ENCODE measurements at places on chromosomes 16 and 17.

DNA sequence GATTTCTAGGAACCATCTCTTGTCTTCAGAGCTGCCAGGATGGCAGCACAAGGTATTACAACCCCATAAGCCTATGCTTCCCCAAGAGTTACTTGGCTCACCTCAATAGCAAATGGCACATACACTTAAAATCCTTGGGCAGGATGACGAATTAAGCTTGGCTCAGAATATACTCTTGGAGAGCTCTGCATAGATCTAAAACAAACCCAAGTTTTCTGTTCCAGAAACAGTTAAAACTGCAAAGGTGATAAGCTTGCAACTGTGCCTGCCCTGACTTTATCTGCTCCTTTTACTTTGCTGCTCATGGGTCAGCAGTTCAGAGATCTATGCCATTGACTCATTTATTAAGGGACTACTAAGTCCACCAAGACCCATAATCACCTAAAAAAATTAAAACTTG lies 26.1 kb downstream of the XPO6 start:
- no peak for DNase-seq

- peak; percentile 71 for DNase-seq
These were observed 9.8 kb upstream of the TBX2 start for GRCh38 chr17:61389670-61390478.

DNA sequence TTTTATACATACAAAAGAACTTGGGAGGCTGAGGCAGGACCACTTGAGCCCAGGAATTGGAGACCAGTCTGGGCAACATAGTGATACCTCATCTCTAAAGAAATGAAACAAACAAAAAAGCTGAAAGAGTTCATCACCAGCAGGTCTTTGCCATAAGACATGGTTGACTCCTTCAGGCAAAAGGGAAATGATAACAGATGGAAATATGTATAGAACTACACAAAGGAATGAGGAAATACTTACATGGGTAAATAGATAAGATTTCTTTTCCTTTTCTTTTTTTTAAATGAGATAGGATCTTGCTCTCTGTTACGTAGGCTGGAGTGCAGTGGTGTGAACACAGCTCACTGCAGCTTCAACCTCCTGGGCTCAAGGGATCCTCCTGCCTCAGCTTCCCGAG lies 165.3 kb downstream of the PARN start:
- DNase-seq, result no peak

- DNase-seq, result no peak
These were observed 3.8 kb upstream of the ZFP90 start for GRCh38 chr16:68535331-68535730.

DNA sequence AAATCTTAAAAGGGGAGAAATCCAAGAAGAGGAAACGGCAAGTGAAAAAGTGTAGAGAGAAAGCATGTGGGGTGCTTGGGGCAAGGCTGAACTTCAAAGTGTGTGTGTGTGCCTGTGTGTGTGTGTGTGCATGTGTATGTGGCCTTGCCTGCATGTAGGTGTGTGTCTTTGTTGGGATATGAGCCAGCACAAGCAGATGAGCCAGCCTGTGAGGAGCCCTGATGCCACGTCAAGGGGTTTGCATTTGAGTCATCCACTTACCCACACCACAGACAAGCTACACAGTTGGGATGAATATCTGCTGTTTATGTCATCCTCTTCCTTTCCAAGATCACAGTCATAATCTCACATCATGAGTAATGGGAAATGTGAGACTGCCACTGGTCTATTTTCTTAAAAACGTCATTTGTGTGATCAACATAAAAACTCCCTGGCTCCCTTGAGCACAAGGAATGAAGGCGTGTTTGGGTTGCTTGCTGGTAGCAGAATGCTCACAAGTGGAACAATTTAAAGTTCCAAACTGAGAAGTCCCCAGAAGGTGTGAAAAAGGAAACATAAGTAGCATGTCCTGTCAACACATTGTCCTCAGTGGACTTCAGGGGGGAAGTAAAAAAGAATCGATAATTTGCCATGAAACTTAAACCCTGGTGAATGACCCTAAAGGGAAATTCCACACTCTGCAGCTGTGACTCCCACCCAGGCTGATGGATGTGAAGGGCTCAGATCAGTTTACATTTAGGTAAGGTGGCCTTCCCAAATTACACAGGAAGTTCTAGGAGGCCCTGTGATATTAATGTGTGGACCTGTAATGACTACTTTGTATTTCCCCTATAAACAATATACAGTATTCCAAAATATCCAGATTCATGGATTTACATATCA lies 14.7 kb downstream of the KCTD19 start:
- DNase-seq, result peak; percentile 92

- no peak for DNase-seq
These were observed 393.1 kb downstream of the CNTNAP4 start for GRCh38 chr16:76670125-76670857.

DNA sequence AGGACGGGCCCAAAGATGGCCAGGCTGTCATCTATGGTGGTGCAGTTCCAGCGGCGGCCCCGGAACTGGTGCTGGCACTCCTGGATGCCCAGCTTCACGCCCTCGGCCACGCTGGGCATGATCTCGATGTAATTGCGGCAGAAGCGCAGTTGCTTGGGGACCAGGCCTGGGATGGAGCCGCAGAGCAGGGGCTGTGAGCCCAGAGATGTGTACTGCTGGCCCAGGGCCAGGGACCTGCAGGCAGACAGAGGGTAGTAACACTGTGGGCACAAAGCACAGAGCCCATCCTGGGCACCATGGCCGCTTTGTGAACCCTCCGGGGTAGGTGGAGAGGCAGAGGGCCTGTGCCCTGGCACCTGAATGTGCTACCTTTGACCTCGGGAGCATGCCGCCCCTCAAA lies 44.8 kb downstream of the WNT3 start:
- no peak for DNase-seq

DNA sequence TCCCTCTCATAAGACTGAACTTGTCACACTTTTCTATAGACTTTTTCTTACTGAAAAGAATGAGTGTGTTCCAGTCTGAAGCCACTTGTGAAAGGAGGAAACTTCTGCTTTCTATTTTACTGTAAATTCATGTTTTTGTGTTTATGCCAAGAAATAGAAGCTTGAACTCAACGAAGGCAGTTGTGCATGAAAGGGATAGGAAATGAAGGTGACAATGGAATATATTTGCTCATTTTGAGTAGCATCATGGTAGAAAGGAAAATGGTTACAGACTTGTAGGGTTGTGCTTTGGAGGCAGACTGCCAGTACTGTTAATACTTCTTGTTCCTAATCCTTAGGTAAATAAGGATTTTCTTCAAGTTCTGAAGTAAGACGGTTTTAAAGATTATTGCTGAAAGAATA lies 8.1 kb downstream of the CLTC start:
- no peak for DNase-seq

GRCh38 chr16:53156516-53156915 lies 101.7 kb downstream of the CHD9 start:
- DNase-seq, result no peak

DNA sequence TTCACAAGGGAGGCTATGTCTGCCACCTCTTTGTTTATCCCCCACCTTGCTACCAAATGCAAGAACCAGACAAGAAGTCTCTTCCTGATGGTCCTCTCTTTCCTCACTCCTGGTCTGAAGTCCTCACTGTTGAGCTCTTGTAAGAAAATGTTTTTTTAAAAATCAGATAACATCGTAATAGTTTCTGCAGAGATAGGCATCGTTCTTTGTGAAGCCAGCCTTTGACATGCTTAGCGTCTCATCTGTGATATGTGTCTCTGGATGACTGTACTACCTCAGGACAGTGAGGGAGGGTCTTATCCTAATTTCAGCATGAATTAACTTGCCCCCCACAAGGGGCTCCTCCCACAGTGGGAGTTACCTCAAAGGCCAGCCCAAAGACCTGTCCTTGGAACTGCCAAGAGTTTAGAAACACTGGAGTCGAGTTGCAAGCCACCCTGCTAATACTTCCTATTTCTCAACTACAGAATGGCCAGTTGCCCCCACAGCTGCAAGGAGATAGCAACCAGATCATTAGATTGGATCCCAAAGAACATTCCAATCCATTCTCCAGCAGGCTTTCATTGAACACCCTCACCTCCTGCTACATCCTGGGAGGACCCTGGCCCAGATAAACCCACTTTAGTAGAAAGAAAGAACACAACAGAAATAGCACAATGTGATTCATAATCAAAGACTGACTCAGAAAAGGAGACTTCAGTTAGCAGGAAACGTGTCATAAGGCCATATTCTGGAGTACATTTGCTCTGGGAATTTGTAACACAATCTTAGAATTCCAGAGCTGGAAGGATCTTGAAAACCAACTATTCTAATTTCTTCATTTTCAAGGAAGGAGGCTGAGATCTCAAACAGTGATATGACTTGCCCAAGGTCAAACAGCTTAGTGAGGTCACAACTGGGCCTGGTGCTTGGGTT lies 151.0 kb downstream of the IRX3 start:
- DNase-seq, result no peak

GRCh38 chr16:12343913-12344312 lies 367.4 kb downstream of the SNX29 start:
- no peak for DNase-seq

- no peak for DNase-seq
These were observed 7.5 kb upstream of the UMOD start for GRCh38 chr16:20359997-20360396.
